Activated gamma-delta T cell treated with Interleukin-2 at 50 U/mL for 16 hours (primary cell): ENCODE measurements at places on chromosomes 2 and 18.

GRCh38 chr18:6001867-6002266 lies 106.5 kb upstream of the TMEM200C start:
- DNase-seq, result no peak

DNA sequence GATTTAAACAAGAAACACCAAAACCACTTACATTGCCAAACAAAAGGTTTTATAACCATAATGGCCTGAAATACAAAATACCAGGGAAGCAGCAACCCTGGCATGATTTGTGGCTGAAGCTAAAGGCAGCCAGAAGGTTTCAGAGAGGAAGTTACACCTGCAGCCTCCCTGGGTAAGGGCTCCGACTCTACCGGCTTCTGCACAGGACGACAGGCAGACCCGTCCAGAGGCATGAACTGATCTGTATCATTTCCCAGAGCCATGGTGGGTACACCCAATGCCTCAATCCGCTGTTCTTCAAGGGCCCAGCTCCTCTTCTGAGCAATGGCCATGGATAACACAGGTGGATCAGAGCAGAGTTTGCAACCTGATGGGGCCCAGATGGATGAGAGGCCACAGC lies 71.6 kb downstream of the PXDN start:
- no peak for DNase-seq

DNA sequence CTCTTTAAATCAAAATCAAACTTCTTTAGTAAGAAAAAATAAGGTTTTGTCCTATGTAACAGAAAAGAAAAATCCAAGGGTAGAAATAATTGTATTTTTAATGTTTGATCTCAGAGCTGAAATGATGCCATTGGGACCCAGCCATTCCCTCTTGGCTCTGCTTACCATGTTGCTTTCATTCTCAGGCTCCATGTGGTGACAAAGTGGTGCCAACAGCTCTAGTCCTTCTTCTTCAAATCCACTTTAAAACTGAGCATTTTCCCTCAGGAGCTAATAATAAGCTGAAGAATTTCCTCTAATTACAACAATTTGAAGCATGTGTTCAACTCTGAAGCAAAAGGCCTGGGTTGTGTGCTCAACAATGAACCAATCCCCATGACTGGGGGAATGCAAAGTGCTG lies 327.9 kb downstream of the EN1 start:
- DNase-seq, result no peak

- no peak for DNase-seq
These were observed 50.3 kb downstream of the MAIP1 start for GRCh38 chr2:200005675-200006074.

DNA sequence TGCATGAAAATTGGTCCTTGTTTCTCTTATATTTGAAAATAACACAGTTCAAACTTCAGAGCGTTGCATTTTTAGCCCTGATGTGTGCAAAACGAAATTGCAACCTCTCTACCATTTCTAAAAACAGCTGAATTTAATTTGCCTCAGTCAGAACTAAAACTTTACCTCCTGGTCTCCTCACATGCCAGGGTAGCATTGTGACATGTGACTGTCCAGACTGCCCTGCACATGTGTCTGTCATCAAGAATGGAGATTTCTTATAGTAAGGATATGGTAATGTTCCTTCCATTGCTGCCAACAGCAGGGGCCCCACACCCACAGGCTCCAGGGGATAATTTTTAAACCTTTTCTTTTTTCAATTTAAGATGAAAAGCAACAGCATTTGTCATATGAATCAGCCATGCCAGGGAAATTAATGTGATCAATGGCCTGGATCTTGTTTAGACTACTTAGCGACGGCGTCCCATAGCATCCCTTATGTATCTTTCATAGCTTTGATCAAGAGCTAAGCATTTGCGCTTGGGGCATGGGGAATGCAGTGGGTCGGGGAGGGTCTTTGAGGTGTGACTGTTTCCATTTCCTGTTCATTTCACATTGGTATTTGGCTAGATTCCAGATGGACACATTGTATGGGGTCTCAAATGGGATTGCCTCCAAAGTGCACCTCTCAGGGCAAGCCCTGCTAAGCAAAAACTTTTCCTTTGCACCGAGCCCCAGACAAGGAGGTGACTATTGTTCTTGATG lies 92.4 kb upstream of the RASGRP3 start:
- DNase-seq, result no peak

GRCh38 chr2:132936791-132937190 lies 266.8 kb upstream of the LYPD1 start:
- DNase-seq, result no peak

DNA sequence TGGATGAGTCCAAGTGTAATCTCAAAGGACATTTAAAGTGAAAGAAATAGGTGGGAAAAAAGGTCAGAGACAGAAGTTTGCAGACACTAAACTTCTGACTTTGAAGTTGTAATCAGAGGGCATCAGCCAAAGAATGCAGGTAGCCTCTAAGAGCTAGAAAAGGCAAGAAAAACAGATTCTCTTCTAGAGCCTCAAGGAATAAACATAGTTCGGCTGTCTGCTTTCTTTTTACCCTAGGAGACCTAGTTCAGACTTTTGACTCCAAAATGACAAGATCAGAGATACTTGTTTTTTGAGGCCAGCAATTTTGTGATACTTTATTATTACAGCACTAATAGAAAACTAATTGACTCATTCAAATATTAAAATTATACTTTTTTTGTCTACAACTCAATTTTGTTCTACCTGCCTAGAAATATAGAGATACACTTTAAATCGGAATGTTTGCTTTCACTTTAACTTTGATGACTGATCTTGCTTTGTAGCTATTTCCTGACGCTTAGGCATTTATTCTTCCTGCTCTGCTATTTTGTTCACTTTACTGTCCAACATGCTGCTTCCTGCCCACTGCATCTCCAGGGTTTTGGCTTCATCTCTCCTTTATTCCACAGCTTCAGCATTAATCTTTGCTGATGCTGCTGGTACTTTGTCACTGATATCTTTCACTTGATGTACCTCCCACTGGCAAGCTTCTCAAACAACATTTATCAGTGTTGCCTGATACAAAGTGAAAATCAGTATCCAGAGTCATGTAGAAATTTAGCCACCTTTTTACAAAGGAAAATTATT lies 272.5 kb downstream of the DSEL start:
- no peak for DNase-seq

GRCh38 chr18:47883771-47884413 lies 46.6 kb downstream of the SMAD2 start:
- no peak for DNase-seq
